ENCODE measurements at places on chromosomes 7 and 10.
A peak's percentile ranks its signal among the peaks of the same experiment; 100 is the strongest.

- DNase-seq = no peak
These were observed 33.6 kb downstream of the NKX6-2 start for GRCh38 chr10:132752378-132752777.

GRCh38 chr7:36971515-36972139 is 247.3 kb upstream of the AOAH start:
- DNase-seq = no peak

DNA sequence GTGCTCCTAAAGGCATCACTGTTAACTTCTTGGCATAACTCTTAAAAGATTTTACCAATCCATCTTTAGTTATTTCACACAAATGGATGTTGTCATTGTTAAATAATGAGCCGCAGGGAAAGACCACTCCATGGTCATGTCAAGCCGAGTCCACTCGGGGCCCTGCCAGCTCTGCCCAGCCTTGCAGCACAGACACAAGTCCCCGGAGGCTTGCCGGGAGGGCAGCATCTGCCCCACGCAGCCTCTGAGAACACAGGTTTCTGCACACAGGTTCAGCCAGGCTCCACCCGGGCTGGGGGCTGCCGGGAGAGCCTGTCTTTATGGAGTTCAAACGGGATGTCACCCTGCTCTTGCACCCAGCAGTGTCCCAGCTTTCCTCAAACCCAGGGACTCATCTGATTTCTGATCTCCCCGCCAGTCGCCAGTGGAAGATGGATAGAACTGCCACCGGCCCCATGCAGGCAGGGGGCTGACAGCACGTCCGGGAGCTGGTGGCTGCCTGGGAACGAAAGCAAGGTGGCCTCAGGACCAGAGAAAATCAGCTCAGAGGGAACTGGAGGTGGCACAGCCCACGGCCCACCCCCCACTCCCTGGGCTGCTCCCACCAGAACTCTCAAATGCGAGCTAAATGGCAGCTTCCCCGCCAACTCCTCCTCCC is 156.2 kb downstream of the TCERG1L start:
- no peak for DNase-seq

DNA sequence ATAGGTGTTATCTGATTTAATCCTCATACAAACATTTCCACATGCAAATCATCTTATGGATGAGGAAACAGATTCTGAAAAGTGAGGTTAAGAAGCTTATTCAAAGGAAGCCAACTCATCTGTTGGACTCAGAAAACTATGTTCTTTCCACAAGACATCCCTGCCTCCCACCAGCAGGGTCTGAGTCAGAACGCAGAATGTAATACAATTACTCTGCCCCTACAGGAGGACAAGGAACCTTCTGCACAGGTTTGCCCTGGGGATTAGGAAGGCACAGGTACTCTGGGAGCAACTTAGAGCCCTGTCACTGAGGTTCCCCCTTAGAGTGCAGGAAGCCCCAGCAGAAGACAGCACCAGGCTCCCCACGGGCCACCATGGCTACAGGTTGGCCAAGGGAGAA is 255.7 kb downstream of the TNS3 start:
- DNase-seq = no peak

DNA sequence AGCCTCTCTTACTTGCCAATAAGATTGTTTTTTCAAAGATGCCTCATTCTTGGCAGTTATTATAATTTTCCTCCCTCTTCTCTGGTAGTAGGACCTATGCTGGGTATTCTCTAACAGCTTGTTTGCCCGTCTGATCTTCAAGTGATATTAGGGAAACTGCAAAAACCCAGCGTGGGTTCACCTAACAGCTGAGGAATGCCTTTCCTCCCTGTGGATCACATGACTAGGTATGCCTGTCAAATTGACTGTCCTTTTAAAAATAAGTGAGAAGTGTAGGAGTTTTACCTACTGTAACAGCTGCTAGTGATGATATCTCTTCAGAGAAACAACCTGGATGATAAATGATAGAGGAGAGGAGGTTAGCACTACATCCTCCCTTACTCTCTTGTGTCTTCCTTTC is 22.0 kb downstream of the HECTD2 start:
- no peak for DNase-seq

DNA sequence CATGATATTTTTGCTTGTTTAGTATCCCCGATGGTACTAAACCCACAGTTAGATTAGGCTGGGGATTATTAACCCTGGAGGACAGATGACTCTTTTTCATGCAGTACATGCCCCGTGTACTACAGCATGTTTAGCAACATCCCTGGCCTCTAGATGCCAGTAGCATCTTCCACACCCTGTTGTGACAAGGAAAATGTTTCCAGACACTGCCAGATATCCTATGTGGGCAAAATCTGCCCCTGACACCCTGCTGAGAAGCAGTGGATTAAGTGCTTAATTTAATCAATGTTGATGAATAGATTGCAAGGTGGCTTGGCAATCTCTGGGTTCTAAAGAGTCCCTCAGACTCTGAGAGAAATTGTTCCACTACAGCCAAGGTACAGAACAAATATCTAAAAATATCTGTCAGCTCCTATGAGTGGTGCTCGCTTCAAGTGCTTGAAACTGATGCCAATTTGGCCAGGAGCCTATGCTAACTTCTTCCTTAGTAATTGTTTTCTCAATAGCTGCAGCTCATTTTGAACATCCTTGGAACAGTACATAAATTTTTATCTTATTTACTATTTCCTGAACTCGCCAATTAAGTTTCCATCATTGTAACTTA is 247.0 kb downstream of the SORCS1 start:
- DNase-seq = no peak

GRCh38 chr7:149625947-149626392 is 128.4 kb upstream of the ZNF746 start:
- no peak for DNase-seq

- peak; percentile 10 for DNase-seq
These were observed 780 bp downstream of the ALDH18A1 start for GRCh38 chr10:95655571-95656290.

DNA sequence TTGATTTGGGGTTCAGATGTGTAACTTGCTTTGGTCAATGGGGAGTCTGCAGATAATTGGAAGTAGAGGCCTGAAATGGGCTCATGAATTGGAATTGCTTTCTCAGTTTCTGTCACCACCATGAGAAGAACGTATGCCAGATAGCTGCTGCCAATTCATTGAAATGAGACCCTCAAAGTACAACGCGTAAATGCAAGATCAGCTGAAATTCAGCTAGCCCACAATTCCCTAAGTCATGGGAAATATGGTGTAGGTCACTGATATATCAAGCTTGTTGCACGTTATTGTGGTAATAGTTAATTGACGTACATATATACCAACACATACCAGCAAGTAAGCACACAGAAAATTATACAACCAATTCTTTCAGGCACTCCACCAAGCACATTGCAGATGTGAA is 520.0 kb downstream of the NRG3 start:
- no peak for DNase-seq

DNA sequence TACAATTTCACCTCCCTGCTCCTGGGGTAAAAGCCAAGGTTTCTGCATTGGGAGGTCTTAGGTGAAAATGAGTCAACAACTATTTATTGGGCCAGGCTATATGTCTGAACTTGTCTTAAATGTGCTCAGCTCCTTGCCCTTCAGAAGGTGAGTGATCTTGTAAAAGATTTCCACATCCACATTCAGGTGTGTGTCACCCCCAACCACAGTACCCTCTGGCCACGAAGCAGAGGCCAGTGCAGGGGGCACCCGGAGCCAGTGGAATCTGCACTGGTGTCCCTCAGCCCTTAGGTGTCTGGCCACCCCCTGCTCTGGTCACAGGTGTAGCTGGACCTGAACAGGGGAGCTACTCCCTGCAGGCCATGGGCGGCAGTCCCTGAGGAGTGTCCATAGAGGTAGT is 198.5 kb downstream of the PAXIP1 start:
- DNase-seq = no peak

GRCh38 chr7:32500922-32501341 is 5.6 kb downstream of the AVL9 start:
- no peak for DNase-seq

GRCh38 chr10:129965425-129965808 is 1.3 kb upstream of the EBF3 start:
- DNase-seq = no peak

GRCh38 chr10:49667991-49668390 is 11.5 kb upstream of the C10orf53 start:
- no peak for DNase-seq

GRCh38 chr7:95536656-95537311 is 51.0 kb downstream of the ASB4 start:
- DNase-seq = no peak

GRCh38 chr7:157176771-157177170 is 38.0 kb downstream of the UBE3C start:
- DNase-seq = no peak

DNA sequence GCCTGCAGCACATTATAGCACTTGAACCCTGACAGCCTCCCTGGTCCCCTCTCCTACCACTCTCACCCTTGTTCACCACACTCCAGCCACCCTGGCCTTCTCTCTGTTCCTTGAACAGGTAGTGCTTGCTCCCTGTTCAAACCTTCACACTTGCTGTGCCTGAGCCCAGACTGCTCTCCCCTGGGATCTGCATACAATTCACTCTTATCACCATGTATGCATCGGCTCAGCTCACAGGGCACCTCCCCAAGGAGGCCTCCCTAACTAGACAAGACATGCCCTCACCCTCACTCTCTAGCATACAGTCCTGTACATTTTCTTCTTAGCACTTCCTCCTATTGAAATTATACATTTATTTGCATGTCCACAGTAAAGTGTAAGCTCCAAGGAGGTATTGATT is 59.3 kb downstream of the FAM13C start:
- DNase-seq = no peak

- DNase-seq = no peak
These were observed 67.6 kb upstream of the C1GALT1 start for GRCh38 chr7:7114575-7115291.

DNA sequence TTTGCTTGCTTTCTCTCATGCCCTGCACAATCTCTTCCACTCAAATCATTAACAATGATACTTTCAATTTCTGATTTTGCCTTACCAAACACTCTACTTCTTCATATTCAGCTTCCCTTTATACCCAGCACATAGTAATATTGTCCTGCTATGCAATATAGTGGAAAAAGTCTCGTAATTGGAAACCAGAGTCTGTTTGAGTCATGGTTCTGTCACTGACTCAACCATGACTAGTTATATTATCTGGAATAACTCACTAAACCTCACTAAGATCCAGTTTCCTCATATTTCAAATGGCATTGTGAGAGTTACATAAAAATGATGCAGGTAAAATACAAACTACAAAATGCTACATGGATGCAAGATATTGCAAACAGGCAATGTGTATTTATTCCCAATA is 98.5 kb upstream of the LRRTM3 start:
- no peak for DNase-seq

GRCh38 chr7:28979776-28980175 is 21.6 kb upstream of the TRIL start:
- DNase-seq = no peak

GRCh38 chr10:8407501-8408021 is 353.1 kb downstream of the GATA3 start:
- DNase-seq = no peak

DNA sequence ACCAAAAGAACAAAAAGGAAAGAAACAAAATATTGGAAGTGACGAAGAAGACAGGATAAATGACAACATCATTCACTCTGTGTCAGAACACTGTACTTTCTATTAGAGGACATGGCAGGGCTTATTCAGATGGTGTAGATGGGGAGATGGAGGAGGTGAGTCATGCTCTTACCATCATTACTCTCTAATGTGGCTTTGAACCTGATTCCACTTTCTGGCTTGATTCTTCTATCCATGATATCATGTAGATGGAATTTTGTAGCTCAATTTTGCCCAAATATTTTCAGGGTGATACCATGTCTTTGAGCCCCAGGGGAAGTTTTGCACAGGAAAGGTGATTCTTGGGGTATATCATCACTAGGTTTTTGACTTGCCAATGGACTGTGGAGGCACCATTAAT is 91.7 kb downstream of the CFAP58 start:
- DNase-seq = no peak

DNA sequence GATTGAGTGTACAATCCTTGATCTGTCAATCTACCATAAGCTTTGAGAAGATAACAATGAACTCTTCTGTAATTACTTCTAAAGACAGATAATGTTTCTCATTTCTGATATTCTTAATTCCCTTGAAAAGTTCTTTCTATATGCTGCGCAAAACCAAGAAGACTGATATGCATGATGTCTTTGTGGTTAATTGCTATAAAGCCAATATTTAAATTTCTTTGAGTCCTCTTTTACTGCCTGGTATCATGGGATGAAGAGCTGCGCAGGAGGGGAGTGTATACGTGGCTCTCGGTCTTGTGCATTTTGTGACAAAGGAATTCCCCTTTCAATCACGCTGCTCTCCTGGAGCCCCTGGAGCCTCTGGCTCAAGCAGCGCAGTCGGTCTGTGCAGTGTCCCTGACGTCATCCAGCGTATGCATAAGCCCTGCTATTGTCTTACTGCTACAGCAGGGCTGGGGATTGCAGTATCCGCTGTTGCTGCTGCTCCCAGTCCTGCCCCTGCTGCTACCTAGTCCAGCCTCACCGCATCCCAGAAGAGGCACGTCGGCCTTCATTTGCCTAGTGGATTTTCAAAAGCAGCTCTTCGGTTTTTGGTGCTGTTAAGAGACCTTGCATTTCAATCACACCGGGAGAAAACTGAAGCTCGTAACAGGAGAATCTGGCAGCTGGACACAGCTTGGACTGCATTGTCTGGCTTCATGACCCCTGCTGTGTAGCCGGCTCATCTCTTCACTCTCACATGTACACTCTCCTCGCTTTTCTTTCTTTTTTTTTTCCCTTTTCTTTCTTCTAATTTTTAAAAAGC is 66.7 kb downstream of the ST7 start:
- DNase-seq = no peak

DNA sequence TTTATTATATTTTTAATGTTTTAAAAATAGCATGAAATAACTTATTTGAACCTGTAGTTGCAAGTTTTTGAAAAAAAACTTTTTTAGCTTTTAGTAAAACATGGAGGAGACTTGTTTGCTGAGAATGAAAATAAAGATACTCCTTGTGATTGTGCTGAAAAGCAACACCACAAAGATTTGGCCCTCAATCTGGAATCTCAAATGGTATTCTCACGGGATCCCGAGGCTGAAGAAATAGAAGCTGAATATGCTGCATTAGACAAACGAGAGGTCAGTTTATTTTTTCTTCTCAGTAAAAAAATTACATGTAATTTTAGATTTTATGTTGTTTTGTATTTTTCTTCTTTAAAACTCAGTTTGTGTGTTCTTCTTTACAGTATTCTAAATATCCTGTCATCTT is 73.5 kb downstream of the ANKIB1 start:
- no peak for DNase-seq

DNA sequence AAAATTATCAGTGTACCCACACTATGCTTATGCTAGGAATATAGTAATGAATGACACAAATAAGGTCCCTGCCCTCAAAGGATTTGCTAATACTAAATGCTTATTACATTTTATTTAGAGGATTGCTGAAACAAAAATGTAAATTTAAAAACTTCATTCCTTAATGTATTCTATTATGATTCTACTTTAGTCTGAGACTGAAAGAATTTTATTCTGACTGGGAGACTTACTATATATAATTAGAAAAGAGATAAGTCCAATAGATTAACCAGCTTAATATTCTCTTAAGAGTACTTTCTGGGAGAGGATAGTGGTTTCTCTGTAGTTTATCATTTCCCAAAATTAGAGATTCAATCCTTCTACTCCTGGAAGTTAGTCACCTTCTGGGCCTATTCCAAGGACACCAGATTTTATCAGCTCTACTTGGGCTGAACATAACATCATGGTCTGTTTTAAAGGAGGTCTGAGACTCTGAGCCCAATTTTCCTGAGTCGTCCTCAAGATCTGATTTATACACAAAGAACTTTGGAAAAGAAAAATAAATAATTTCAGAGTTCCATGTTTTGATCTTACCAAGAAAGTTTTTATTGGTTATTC is 41.1 kb downstream of the ASZ1 start:
- no peak for DNase-seq

GRCh38 chr10:6230315-6230714 is 27.6 kb downstream of the PFKFB3 start:
- DNase-seq = no peak

All from stimulated activated naive B cell treated with anti-CD40 and anti-IgM and Interleukin-4, amounts not matched to agents 10 μg/mL and 1 μg/mL and 100 μg/mL, for 72 hours (primary cell).